NCI-H774 (cell line): ENCODE measurements at places on chromosomes 5 and 9.

GRCh38 chr5:8953016-8953415 is 592.9 kb downstream of the SEMA5A start:
- DNase-seq = no peak

DNA sequence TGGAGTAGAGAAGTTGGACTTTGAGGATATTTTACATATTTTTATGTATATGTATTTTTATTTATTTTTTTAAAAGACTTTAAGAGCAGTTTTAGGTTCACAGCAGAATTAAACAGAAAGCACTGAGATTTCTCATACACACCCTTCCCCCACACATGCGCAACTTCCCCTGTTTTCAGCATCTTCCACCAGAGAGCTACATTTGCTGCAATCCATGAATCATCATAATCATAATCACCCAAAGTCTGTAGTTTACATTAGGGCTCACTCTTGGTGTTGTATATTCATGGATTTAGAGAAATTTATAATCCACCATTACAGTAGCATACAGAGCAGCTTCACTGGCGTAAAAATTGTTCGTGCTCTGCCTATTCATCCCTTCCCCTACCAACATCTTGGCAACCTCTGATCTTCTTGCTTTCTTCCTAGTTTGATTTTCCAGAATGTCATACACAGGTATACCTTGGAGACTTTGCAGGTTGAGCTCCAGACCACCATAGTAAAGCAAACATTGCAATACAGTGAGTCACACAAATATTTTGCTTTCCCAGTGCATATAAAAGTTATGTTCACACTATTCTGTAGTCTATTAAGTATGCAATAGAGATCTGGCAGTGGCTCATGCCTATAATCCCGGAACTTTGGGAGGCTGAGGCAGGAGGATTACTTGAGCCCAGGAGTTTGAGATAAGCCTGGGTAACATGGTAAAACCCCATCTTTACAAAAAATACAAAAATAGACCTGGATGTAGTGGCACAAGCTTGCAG is 9.6 kb upstream of the CCDC171 start:
- no peak for DNase-seq

DNA sequence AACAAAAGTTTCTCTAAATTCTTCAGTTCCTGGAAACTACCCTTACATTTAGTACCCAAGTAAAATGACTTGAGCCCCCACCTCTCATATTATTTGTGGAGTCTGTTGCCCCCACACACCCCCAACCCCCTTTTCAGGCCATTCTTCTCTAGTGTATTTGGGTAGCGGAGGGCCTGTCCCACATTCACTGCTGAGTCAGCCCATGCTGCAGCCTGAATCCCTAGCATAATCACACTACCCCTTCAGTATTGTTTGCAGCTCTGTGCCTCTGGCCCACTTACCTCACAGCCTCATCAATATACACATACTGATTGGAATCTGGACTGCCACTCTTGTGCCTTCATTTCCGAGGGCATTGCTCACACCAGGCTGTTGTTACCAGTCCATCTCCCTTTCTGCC is 26.8 kb downstream of the RGS7BP start:
- DNase-seq = no peak

DNA sequence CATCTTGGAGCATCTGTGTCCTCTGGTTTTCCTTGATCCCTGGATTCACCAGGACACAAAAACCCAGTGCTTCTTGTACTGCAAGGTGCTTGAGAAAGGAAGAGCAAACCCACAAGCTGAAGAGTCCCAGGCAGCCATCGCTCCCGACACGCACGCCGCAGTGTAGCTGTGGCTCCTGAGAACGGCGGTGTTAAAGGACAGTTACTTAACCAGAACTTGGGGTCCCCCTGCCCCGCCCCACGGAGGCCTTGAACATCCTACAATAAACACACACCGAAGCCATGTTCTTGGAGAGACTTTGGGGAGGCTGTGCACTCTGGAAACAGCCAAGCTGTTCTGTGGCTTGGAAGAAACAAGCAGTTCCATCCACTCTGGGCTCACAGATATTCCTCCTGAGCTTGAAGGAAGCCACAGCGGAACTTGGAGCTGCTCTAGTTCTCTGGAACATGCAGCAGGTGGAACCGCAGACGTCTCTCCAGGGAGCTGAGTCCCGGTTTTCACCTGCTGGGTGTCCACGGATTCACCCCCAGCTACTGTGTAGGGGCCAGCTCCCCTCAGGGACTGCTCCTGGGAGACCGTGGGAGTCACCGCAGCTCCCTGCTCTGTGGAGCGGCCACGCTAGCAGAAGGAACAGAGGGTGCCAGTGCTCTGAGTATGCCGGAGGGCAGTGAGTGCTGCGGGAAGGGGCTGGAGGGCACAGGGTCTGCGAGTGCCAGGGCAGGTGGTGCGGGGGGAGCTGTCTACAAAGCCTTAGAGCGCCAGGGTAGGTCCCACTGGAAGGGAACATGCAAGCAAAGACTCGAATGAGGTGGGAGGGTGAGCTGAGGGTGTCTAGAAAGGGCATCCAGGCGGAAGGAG is 107.3 kb downstream of the ADAMTS2 start:
- DNase-seq = no peak

GRCh38 chr5:82058710-82059109 is 86.9 kb downstream of the ATG10 start:
- no peak for DNase-seq

GRCh38 chr5:147452165-147452811 is 57.6 kb downstream of the DPYSL3 start:
- DNase-seq = no peak

- no peak for DNase-seq
Measured at GRCh38 chr9:28820741-28821140, 1247.5 kb upstream of the C9orf72 start.

- no peak for DNase-seq
Measured at GRCh38 chr5:21452449-21452848, 1400.7 kb downstream of the CDH12 start.

- no peak for DNase-seq
Measured at GRCh38 chr9:71269859-71270258, 148.4 kb upstream of the TRPM3 start.

DNA sequence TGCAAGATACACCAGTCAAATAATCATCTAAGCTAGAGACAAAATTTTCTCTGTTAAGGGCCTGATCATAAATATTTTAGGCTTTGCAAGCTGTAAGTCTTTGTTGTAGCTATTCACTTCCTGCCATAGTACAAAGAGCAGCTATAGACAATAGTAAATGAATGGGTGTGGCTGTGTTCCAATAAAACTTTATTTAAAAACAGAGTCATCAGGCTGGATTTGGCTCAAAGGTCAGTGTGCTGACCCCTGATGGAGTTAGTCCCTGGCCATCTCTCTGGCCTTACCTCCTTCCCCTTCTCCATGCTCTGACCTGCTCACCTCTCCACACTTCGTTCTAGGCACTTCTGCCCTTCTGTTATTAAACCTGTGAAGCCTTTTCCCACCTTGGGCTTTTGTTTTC is 86.0 kb downstream of the DRD1 start:
- DNase-seq = no peak

- DNase-seq = no peak
Measured at GRCh38 chr5:83364312-83365299, 106.9 kb upstream of the VCAN start.

DNA sequence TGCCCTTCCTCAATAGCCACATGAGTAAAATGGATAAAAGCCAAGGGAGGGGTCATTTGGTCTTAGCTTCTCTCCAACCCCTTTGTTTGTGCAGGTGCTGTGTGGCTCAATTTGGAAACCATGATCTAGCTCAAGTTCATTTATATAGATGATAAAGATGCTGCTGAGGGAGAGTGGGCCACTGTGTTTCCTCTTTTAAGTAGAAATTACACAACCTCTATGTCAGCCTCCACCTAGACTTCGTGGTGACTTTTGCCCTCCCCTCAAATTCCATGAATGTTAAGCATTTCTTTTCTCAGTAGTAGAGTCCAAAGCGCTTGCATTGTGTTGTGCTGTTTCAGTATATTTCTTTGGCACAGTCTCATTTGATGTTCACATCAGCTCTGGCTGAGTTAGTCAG is 241.4 kb downstream of the ARHGAP26 start:
- no peak for DNase-seq

GRCh38 chr5:113162770-113163169 is 186.2 kb downstream of the DCP2 start:
- no peak for DNase-seq

GRCh38 chr9:134726722-134727034 is 85.1 kb downstream of the COL5A1 start:
- no peak for DNase-seq

DNA sequence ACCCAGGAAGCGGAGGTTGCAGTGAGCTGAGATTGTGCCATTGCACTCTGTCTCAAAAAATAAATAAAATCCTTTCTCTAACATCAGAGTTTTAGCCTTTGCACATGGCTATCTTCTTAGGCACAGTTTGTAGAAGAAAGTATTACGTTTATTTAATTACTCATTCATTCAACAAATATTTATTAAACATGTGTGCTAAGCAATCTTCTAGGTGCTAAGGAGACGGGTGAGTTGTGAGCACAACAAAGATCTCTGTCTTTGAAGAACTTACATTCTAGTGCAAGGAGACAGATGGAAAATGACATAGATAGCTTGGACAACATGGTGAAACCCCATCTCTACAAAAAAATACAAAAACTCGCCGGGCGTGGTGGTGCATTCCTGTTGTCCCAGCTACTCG is 122.3 kb upstream of the MYO10 start:
- DNase-seq = no peak

GRCh38 chr5:102799017-102799416 is 43.9 kb downstream of the PAM start:
- DNase-seq = no peak

GRCh38 chr5:111932628-111933027 is 175.6 kb upstream of the NREP start:
- DNase-seq = no peak

DNA sequence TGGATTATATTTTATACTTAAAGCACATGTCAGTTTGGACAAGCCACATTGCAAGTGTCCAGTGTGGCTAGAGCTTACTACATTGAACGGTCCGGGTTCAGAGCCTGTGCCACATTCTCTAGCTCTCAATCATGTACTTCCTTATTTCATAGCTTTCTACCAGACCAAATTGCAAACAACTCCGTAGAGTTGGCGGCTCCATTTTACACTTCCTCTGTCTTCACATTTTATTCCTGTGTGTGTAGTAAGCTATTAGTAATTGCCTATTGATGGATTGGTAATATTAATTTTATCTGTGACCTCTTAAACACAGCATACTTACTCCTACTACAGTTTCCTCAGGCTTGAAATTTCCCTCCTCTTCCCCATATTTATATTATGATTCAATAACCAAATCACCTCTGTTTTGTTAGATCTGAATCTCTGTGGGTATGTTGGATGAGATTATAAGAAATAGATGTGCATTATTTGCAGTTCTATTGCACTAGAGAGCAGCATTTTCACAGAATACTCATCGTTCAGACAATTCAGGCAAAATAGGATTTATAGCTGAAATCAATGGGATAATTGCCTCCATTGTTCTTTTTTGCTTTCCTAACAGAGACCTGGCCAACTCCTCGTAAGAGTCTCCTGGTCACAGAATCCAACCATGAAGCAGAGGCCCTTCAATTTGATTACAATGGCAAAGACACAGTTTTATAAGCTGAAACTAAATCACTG is 29.0 kb upstream of the C9orf72 start:
- DNase-seq = peak; percentile 3

- no peak for DNase-seq
Measured at GRCh38 chr5:111829701-111830100, 72.7 kb upstream of the NREP start.

- DNase-seq = no peak
Measured at GRCh38 chr9:78698371-78698770, 401.4 kb downstream of the PSAT1 start.

GRCh38 chr9:82938426-82939218 is 124.3 kb downstream of the RASEF start:
- DNase-seq = no peak
